GM10248 (cell line): ENCODE measurements at places on chromosomes 3 and 15.

DNA sequence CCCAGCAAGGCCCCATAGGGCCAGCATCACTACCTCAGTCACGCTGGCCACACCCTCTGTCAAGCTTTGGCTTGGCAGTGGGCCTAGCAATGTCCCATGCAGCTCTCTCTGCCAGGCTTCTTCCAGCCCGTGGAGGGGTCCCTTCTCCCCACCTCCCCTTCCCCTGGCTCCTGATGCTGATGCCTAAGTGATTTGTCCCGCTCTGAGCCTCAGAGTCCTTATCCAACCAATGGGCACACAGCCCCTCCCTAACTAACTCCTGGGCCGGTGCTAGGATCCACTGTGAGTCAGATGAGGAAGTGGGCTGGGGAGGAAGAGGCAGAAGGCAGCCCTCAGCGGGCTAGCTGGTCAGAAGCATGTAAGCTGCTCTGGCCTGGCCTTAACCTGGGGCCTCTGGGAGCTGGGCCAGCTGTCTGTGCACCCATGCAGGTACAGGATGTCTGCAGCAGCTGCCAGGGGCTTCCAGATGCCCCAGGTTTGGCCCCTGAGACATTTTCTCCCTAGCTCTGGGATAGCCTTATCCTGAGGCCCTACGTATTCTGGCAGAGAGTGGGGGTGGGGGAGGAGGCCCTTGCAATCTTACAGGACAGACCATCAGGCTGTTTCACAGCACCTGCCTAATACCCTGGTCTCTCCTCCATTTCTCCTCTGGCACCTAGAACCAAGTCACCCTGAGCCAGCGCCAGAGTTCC lies 740 bp upstream of the ZBTB47 start:
- DNase-seq, result peak; percentile 43

DNA sequence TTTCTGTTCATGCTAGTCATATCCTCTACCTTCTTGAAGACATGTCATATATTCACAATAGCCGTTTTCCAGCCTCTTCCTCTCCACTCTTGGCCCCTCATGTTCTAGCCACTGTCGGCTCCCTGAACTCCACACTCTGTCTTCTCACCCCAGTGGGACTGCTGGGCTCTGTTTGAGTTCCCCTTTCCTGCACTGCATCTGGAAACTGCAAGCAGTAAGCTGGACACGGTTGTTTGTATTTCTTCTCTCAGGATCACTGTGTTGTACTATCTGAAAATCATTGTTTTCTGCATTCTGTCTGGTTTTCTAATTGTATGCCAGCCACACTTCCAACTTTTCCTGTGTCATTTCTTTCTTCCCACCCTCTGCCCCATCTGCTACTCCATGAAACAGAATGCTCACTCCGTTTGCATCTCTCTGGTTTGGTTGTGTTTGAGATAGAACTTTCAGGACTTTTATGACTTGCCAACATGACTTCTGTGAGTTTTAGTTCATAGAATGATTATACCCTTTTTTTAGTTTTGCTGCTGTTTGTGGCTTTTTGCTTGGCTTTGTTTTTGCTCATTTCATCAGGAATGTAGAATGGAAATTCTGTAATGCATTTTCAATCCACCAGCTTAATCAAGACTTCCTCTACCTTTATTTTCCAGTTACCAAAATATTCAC lies 192.3 kb downstream of the PLCL2 start:
- DNase-seq, result no peak

GRCh38 chr3:167445491-167445890 lies 28.4 kb downstream of the SERPINI2 start:
- no peak for DNase-seq

DNA sequence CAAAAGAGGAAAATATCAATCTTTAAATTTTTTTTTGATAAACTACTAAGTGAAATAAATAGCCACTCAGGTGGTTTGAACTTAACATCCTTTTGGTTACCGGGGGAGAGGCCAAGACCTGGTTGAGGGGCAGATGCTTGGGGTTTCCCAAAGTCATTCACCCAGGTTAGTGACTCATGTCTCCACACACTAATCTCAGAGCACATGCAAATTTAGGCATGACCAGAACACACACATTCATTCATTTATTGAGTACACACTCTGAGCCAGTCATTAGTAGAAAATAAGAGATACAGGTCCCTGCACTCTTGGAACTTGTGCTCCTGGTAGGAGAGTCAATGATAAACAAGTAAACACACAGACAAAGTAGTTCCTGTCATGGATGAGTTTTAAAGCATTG lies 7.3 kb downstream of the ILDR1 start:
- peak; percentile 73 for DNase-seq

DNA sequence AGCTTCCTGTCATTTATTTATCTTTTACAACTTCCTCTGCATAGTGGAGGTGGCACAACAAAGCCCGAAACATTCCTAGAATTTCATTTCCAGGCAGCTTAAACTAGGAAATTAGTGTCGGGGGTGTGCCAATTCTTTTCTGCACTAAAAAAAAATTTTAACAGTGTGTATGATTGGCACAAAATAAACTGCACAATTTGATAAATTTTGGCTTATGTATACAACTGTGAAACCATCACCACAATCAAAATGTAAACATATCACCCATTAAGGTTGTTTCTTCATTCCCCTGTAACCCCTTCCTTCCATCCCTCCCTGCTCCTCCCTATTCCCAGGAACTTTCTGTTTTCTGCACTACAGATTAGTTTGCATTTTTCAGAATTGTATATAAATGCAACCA lies 54.7 kb downstream of the RPL39L start:
- no peak for DNase-seq

- no peak for DNase-seq
These were observed 171.5 kb upstream of the GOLIM4 start for GRCh38 chr3:168267179-168267578.

DNA sequence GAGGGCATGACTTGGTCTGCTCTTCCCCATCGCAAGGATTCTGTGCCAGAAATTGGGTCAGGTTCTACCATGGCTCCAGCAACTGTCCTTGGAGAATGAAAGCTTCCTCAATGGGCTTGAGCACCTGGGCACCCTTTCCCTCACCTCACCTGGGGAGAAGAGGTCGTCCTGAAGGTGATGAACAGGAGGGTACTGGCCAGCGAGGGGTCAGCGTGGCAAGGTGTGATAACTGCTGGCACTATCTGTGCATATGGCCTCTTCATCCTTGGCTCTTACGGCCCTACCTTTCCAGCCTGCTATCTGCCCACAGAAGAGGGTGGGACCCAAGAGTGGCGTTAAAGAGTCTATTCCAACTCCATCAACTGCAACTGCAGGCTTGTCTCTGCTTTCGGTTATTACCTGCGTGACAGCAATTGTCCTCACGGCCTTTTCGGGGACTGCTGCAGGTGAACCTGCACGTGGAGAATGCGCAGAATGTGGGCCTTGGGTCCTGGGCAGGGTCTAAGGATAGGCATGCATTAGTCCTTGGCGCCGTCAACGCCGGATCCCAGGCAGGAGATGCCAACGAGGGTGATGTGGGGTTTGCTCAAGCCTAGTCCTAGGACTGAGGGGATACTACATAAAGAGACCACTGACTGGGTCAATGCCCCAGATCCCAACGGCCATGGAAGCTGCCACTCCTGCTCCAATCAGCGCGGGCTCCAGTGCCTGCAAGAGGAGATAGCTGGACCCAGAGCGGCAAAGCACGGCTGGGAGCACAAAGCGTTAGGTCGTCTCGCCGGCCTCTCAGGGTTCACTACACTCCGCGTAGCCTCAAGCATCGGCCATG lies 625 bp upstream of the RBM15B start:
- no peak for DNase-seq

GRCh38 chr3:39433642-39434041 lies 27.1 kb downstream of the RPSA start:
- no peak for DNase-seq

DNA sequence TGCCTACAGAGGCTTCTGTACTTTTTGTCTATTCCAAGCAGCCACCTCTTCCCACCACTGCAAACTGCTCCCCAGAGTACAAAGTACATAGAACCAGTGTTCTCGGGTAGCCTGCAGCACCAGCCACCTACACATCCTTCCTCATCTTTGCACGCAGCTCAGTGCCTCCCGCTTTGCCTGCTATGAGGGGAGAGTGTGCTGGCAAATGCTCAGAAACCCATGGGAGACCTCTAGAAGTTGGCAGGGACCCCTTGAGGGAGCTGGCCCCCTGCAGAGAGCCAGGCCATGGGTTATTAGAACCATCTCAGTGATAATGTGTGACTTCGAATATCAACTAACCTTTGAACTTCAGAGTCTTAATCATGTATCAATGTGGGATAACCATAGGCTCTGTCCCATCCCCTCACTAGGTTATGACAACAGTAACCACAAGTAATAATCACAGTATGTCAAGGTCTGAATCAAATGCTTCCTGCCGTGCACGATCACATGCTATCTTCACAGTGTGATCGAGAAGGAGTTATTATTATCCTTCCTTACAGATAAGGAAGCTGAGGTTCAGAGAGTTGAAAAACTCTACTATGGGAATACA lies 22.8 kb upstream of the SMAD3 start:
- DNase-seq, result no peak

DNA sequence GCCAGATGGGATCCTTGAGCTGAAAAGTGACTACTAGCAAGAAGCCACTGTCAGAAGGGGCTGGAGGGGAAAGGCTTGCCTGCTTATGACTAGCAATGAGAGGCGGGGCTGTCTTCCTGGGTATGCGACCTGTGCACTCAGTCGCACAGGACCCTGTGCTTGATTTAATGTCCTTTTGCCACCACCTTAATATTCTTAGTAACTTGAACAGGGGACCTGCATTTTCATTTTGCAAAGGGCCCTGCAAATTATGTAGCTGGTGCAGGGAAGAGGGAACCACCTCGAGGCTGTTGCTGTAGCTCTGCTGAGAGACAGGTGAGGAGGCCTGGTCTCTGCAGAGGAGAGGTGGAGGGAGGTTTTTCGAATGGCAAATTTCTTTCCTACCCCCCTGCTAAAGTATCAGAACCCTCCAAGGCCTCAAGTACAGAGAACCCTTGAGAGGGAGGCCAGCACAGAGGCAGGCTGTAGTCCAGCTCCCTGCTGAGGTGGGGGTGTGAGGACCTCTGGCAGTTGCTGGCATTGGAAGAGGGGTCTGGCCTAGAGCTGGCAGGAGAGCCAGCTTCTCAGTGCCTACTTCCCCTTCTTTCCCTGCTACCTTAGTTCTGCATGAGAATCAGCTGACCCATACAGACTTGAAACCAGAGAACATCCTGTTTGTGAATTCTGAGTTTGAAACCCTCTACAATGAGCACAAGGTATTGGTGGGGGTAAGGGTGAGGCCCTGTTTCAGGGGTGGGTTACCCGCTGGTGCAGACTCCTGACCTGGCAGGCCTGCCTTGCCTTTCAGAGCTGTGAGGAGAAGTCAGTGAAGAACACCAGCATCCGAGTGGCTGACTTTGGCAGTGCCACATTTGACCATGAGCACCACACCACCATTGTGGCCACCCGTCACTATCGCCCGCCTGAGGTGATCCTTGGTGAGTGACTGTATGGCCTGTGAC lies 11.4 kb downstream of the CLK3 start:
- no peak for DNase-seq

DNA sequence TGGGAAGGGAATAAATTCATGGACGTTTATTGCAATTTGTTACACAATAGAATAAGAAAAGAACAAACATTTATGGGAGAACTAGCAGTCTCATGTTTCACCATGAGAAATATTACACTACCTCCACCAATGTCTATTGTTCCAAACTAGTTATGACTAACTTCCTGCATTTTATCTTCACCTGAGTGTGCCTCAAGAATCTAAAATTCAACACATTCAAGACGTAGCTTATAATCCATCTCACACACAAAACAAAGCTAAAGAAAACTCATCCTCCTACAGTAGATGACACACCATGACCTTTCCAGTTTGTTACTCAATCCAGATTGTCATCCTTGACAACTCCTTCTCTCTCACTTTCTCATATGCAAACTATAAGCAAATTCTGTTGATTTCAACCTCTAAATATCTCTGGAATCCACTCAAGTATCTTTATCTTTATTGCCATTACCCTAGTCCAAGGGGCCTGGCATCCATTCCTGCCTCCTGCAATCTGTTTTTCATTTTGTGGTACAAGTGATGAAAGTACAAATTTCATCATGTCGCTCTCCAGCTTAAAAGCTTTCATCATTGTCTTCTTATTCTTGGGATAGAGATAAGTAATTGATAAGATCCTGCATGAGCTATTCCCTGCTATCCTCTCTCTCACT lies 229.9 kb downstream of the NR2F2 start:
- no peak for DNase-seq

- DNase-seq, result no peak
These were observed 272.3 kb upstream of the NECTIN3 start for GRCh38 chr3:110799271-110799670.

GRCh38 chr3:86837871-86838270 lies 153.1 kb downstream of the VGLL3 start:
- DNase-seq, result no peak

- DNase-seq, result peak; percentile 3
These were observed 100.8 kb upstream of the ALDH1A3 start for GRCh38 chr15:100778831-100779288.

DNA sequence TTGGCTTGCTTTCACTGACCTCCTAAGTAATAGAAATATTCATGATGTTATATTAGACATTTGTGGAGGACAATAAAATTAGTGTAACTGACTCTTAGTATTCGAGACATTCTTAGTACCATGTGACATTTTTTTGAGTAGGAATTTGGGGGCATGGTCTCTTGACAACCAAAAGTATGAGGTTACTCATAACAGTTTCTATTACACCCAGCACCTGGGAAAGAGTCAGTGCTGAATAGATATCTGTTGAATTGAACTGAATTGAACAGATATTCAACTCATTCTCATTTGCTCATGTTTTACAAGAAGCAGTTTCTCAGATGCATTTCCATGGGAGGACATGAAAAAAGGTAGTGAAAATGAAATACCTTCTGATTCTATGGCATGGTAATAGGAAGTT lies 84.4 kb downstream of the CMSS1 start:
- DNase-seq, result no peak

DNA sequence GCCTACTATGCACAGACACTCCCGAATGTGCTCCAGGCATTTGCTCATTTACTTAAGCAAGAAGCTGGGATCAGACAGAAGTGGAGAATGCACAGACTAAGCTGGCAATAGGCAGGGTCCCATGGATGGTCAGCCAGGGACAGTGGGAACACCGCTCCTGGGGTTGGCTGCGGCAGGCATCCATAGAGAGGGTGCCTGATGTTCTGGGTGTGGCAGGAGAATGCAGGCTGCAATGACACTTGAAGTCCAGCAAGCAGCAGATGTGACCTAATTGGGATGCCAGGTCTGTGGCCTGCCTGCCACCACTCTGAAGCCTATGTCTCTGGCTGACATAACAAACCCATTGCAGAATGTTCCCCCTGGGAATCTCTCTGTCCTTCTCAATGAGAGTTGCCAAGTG lies 40.2 kb upstream of the SLC6A11 start:
- no peak for DNase-seq

DNA sequence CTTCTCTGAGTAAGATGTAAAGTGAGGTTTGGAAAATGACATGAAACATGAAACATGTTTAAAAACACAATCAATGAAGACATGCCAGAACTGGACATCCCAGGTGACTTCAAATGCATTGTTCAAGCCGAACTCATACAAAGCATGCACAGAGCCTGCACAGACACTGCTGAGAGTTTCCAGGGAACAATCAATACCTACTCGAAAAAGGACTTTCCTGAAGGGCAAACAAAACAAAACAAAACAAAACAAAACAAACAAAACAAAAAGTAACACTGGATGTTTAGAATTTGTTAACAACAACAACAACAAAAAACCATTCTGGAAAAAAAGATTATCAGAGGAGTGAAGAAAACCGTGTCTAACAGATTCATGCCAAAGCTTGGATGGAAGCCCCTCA lies 10.5 kb upstream of the TM4SF19 start:
- no peak for DNase-seq
